ENCODE measurements at places on chromosomes 13 and 19. TPM values are rescaled to one million over a fixed set of nuclear protein-coding genes. Genes with fewer than 3 reads are reported as not detected.

GRCh38 chr13:46531953-46532352 lies 21.0 kb upstream of the LRCH1 start:
- DNase-seq = no peak

GRCh38 chr13:97852181-97852874 lies 101.1 kb upstream of the IPO5 start:
- DNase-seq = no peak

DNA sequence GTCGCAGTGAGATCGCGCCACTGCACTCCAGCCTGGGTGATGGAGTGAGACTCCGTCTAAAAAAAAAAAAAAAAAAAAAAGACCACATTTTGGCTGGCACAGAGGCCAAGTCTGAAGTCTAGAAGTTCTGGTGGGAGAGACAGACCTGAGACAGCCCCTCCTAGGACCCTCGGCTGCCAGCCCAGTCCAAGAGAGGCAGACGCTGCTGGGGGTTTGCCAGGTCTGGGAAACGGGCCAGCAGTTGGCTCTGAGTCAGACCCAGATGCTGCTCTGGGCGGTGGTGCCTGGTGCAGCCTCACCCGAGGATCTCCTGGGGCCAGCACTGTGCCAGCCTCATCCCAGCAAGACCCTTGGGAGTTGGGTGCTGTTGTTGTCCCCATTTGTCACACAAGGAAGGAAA lies 5.8 kb downstream of the FCHO1 start:
- DNase-seq = peak; percentile 80

- peak; percentile 75 for DNase-seq
Observed at GRCh38 chr19:13850910-13851733, 25.8 kb upstream of the NANOS3 start.

SULT2B1 gene
- total RNA-seq = 2.3 TPM

ZNF285 gene
- 4.9 TPM for total RNA-seq

DNA sequence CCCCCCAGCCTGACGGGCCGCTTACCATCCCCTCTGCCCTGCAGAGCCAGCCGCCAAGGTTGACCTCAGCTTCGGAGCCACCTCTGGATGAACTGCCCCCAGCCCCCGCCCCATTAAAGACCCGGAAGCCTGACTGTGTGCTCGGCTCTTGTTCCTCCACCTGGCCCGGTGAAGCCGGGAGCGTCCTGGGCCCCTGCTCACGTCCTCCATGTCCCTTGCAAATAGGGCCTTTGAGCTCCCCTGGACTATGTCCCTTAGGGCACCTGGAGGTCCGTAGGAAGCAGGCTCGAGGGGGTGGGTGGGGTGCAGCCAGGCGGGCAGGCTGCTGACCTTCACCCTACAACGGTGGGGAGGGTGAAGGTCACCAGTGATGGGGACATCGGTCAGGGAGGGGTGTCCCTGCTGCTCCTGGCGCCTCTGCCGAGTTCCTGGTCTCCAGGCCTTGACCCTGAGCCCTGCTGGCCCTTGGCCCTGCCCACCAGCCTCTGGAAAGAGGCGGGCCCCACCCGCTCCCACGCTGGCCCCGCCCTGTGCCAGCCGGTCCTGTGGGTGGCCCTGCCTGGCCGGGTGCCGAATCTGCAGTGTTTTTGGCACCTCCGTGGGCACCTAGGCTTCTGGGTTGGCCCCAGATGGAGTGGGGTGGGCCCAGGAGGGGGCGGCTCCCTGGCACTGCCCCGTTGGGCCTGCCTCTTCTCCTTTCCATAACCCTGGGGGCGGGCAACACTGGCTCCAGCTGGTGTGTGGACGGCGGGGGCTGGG lies 3.3 kb downstream of the ATP5F1D start:
- no peak for DNase-seq

ZNF625 gene
- total RNA-seq = 11.4 TPM

DNA sequence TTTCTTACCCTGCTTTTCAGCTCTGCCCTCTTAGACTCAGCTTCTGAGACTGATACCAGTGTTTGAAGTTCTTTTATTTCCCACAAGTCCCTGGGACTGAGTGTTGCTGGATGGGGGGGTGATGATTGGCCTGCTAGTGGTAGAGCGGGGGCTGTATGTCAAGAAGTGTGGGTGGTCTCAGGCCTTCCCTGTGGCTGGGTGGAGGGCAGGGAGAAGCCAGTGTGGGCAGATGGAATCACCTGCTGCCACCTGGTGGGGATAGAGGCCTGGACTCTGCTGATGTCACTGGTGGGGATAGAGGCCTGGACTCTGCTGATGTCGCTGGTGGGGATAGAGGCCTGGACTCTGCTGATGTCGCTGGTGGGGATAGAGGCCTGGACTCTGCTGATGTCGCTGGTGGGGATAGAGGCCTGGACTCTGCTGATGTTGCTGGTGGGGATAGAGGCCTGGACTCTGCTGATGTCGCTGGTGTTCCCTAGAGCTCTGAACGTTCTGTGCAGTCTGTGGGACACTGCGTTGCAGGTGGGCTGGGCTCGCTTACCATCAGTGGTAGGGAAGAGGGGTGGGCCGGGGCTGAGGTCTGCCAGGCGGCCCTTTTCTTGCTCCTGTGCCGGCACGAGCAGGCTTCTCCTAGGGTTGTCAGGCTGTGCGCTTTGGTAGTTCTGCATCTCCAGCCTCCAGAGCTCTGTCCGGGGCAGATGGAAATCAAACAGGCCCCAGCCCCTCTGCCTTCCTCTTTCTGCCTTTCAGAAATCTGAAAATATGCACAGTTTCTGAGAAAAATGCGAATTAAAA lies 101.3 kb downstream of the ARHGEF7 start:
- peak; percentile 74 for DNase-seq

DNA sequence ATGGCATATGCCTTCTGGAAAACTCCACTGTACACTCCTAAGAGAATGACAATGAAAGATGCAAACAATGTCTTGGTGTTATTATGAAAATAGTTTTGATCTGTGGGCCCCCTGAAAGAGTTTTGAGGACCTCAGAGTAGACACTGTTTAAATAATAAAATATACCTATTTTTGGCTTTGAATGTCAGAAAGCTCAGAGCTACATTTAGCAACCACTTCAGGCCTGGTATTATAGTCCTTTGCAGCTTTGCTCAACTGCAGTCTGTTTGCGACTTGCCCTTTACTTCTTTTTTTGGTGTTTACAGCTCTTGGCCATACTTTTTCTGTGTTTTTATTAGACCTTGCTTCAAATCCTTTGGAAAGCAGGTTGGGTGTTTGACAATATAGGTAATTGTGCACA lies 5.8 kb upstream of the UBE2L5 start:
- no peak for DNase-seq

DNA sequence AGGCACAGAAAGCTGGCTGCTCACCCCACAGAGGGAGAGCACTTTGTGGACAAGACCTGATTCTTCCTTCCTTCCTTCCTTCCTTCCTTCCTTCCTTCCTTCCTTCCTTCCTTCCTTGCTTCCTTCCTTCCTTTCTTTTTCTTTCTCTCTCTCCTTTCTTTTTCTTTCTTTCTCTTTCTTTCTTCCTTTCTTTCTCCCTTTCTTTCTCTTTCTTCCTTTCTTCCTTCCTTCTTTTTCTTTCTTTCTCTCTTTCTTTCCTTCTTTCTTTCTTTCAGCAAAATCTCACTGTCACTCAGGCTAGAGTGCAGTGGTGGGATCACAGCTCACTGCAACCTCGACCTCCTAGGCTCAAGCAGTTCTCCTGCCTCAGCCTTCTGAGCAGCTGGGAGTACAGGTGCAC lies 263.9 kb downstream of the UQCRFS1 start:
- no peak for DNase-seq

EMP3 gene
- 78.6 TPM for total RNA-seq

INAFM1 gene
- total RNA-seq = 28.4 TPM

- no peak for DNase-seq
Observed at GRCh38 chr13:66048888-66049287, 1181.2 kb downstream of the PCDH9 start.

DNA sequence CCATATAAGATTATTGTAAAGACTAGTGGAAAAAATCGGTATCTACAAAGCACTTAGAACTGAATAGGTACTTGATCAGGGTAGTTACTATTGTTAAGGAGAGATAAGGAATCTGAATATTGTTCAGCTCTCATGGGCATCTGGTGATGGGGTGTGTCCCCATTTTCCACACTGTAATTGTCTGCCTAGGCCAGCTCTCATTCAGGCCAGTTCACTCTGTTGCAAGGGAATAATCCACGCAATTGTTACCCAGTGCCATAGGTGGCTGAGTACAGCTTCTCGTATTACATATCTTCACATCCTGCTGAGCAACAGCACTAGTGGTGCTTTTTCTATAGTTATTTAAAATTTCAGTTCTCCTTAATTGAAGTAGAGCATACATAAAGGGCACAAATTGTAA lies 45.6 kb upstream of the C13orf42 start:
- no peak for DNase-seq

- no peak for DNase-seq
Observed at GRCh38 chr13:34352958-34353357, 535.0 kb downstream of the RFC3 start.

KLK2 gene
- total RNA-seq = not detected

DNA sequence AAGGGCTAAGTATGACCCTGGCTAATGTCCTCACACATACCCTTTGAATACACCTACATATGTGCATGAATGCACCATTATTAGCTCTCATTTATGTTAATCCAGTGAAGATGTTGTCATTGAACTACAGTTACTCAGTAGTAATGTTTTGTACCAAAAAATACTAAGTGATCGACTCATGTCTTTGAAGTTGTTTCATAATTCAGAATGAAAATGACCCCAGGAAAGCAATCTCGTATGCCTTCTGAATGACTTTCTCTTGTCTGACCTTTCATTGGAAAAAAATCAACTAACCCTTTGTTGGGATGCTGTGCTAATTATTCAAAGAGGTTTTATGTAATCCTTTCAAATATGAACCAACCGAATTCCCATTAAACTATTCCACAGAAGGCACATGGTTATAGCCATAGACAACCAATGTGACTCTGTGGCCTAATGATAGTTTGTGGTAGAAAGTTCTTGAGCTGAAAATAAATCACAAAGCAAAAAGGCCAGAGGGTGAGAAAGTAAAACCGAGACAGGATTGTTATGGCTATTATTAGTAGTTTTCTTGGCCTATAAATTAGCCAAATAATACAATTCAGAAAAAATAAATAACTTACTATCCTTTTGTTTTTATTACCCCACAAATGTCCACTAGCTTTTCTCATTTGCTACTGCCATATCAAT lies 86.8 kb upstream of the STARD13 start:
- no peak for DNase-seq

- no peak for DNase-seq
Observed at GRCh38 chr13:103873725-103874124, 807.5 kb upstream of the SLC10A2 start.

RFPL4AL1 gene
- total RNA-seq = not detected

ZNF600 gene
- total RNA-seq = 9.4 TPM

DNA sequence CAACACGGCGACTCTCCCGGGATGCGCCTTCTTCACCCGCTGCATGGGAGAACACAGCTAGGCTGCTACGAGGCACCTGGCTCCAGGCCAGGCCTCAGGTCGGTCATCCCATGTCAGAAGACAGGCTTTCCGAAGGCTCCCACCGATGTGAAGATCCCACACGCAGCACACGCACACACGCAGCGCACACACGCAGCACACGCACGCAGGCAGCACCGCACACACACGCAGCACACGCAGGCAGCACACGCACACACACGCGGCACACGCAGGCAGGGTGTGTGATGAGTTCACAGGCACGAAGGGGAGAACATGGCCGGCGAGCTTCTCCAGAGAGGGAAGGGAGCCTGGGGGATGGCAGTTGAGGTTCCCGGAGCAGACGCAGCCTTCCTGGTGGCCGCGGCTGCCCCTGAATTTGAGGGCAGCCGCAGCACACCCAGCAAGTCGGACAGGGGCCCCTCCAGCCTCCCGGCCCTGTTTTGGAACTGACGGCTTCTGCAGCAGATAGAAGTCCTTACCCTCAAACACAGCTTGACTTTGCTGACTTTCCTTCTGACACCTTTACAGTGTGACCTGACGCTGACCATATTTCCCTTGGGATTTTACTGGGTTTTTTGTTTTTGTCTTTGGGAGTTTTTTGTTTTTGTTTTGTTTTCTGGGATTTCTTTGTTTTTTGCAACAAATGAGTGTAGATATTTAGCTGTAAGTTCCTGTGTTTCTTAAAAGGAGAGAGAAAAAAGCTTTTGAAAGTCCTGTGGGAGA lies 55.9 kb downstream of the RASA3 start:
- DNase-seq = peak; percentile 66

DCLK1 gene
- total RNA-seq = 8.3 TPM

ACTMAP gene
- total RNA-seq = 8.7 TPM

DNA sequence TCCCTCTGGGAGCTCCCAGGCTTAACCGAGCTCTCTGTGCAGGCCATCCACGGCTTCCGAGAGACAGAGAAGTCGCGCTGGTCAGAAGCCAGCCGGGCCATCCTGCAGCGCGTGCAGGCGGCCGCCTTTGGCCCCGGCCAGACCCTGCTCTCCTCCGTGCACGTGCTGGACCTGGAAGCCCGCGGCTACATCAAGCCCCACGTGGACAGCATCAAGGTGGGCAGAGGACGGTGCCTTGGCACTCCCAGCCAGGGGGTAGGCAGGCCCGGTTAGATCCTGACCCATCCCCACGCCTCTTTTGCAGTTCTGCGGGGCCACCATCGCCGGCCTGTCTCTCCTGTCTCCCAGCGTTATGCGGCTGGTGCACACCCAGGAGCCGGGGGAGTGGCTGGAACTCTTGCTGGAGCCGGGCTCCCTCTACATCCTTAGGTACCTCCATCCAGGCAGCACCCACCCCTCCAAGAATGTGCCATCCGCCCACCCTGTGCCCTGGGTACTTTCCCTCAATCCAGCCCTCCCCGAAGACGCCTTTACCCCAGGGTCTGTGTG lies 1.5 kb downstream of the PSPN start:
- no peak for DNase-seq

DNA sequence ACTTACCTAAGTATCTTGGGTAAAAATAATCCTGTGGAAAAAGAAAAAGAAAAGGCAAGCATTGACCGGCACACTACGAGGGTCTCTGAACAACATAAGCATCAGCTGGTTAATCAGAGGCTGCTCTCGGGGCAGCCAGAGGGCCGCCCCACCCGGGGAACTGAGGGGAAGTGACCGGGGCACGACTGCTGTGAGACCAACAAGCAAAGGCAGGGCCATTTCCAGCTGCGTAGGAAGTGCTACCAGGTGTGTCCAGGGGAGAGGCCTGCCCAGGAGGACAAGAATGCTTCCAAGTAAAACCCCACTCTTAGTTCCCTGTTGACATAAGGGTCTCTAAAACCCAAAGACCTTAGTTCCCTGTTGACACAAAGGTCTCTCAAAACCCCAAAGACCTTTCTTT lies 15.9 kb downstream of the GAS6 start:
- DNase-seq = no peak

- no peak for DNase-seq
Observed at GRCh38 chr13:19150712-19151228, 30.9 kb downstream of the TUBA3C start.

RINL gene
- total RNA-seq = 13.0 TPM

Data from kidney (tissue), 22 donors.